Hypothalamus (tissue), 51 donors: ENCODE measurements at places on chromosomes 1 and 21.

GRCh38 chr21:42833439-42833815 lies 45.9 kb downstream of the WDR4 start:
- peak; percentile 15 for DNase-seq

GRCh38 chr1:54859700-54860391 lies 27.1 kb downstream of the DHCR24 start:
- no peak for DNase-seq

- DNase-seq = no peak
Observed at GRCh38 chr1:63108206-63108605, 214.2 kb upstream of the FOXD3 start.

- no peak for DNase-seq
Observed at GRCh38 chr1:174761901-174762585, 237.7 kb upstream of the CACYBP start.

- no peak for DNase-seq
Observed at GRCh38 chr1:21365036-21365435, 74.8 kb upstream of the ECE1 start.
